ENCODE measurements at places on chromosomes 1 and 21. TPM values are rescaled to one million over a fixed set of nuclear protein-coding genes. Genes with fewer than 3 reads are reported as not detected.

Gene GSTM1
- total RNA-seq: 0.32 TPM

Gene YTHDF2
- total RNA-seq: 81.5 TPM

Gene ERVH48-1
- not detected for total RNA-seq

Gene MIXL1
- total RNA-seq: 0.32 TPM

Gene SLAMF6
- not detected for total RNA-seq
